Kidney epithelial cell (primary cell): ENCODE measurements at places on chromosomes 3 and 15. TPM values are rescaled to one million over a fixed set of nuclear protein-coding genes. Genes with fewer than 3 reads are reported as not detected.

The DNAH12 gene
- total RNA-seq = 0.41 TPM in 1 of 2 replicates, not detected in the other

The TLNRD1 gene
- 34.2 and 39.8 TPM in 2 replicates for total RNA-seq

The AKAP13 gene
- total RNA-seq = 47.5 and 54.0 TPM in 2 replicates

The TICRR gene
- total RNA-seq = 1.7 and 2.2 TPM in 2 replicates

The SCAMP5 gene
- 13.9 and 15.4 TPM in 2 replicates for total RNA-seq

The LYZL4 gene
- total RNA-seq = not detected in 2 replicates

The PLOD2 gene
- 32.5 and 38.5 TPM in 2 replicates for total RNA-seq

The STARD9 gene
- total RNA-seq = 4.7 and 5.7 TPM in 2 replicates

The ROPN1 gene
- total RNA-seq = not detected in 2 replicates

The HCLS1 gene
- total RNA-seq = 0.92 and 1.1 TPM in 2 replicates

The MYZAP gene
- 0.21 and 0.27 TPM in 2 replicates for total RNA-seq

The GP9 gene
- not detected in 2 replicates for total RNA-seq

The TNFAIP8L3 gene
- 0.89 and 0.92 TPM in 2 replicates for total RNA-seq

The GOLGA6A gene
- not detected in 2 replicates for total RNA-seq

The KIF7 gene
- total RNA-seq = 5.4 and 7.4 TPM in 2 replicates

The PIF1 gene
- total RNA-seq = 1.9 and 2.3 TPM in 2 replicates

The SLC27A2 gene
- total RNA-seq = 7.8 and 7.9 TPM in 2 replicates

The BFSP2 gene
- 0.96 TPM in 1 of 2 replicates, not detected in the other for total RNA-seq

The P3H2 gene
- total RNA-seq = 27.8 and 34.2 TPM in 2 replicates
